ENCODE measurements at places on chromosomes 3 and 15.
A peak's percentile ranks its signal among the peaks of the same experiment; 100 is the strongest.

GRCh38 chr3:8451696-8452095 is 49.9 kb upstream of the LMCD1 start:
- peak; percentile 94 for DNase-seq

GRCh38 chr3:132180337-132180791 is 136.8 kb upstream of the ACP3 start:
- DNase-seq: peak; percentile 48

GRCh38 chr3:149919509-149919908 is 51.2 kb downstream of the PFN2 start:
- DNase-seq: no peak

DNA sequence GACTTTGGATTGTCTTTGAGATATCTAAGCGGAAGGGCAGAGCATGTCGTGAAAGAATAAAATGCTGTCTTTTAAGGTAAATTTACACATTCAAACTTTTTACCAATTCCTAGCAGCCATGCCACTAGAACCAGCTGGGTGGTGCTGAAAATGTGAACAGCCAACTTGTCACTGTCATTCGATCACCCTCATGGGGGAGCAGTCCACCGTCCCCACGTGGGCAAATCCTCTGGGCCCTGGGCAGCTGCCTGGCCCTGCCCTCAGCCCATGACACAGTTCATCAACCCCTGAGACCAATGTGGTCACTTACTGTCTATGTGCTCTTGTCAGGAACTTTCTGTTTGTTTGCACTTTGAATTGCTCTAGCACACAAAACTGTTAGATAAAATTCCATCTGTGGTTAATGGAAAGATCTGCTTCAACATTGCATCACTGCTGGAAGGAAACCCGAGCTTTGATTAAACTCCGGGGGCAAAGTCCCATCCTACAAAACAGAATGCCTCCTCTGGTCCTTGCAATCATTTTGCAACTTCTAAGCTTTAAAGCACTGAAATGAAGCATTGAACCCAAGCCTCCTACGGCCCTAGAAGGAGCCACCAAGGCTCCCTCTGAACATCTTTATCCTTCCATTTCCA is 50.1 kb downstream of the PCSK6 start:
- no peak for DNase-seq

GRCh38 chr15:37984368-37984767 is 49.9 kb downstream of the TMCO5A start:
- DNase-seq: no peak

- peak; percentile 53 for DNase-seq
These were observed 9.2 kb upstream of the TMEM212 start for GRCh38 chr3:171833789-171834460.

DNA sequence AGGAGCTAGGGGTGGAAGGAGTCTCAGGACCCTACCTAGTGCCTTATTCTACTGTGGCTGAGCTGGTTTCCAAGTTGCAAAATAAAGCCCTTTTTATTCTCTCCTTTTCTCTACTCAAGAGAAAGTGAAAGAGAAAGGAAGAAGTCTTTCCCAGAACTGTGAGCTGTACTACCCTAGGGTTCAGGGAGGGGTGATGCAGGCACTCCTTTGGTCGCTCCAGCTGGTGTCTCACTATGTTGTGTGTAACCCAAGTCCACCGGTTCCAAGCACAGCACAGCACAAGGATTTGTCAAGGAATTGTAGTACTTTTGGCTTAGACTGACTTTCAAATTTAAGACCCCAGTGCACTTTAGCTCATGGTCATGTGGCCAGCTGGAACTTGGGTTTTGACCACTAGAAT is 1721.7 kb downstream of the OTOL1 start:
- DNase-seq: no peak

DNA sequence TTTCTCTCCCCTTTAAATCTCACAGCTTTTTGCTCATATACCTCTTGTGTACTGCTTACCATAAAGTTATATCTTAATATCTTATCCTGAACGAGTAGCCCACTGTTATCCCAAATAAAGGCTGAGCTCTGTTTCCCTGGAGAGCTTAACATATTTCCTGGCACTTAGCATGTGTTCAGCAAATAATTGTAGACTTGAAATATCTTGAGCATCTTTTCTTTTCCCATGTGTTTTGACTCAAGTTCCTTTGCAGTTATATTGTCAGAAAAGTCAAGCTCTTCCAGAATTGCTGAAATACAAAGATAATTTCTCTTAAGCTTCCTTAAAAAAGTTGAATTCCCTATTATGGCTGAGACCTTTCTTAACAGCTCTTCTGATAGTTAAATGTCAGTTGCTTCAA is 150.5 kb downstream of the LPP start:
- no peak for DNase-seq

DNA sequence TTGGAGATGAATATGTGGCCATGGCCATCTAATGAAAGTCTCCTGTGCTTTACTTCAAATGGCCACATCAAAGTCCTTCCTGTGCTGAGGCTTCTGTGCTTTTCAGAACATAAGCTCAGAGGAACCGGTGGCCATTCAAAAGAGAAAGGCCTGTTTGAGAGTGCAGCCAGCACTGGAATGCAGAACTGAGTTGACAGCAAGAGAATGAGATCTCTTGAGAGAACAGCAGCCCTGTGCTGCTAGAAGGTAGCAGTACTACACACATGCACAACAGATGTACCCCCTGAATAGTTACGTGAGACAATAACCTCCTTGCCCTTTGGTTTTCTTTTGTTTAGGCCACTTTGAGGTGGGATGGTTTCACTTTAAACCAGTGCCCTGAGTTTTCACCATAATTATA is 292.5 kb downstream of the PTPRG start:
- DNase-seq: no peak

GRCh38 chr3:186440891-186441290 is 78.9 kb upstream of the DGKG start:
- no peak for DNase-seq

- peak; percentile 99 for DNase-seq
These were observed at the start of gene MEIS2 for GRCh38 chr15:37100109-37100965. MEIS2 (minus strand) TSS chr15:37100549; CDS start chr15:37099466, 1,083 bp downstream.

DNA sequence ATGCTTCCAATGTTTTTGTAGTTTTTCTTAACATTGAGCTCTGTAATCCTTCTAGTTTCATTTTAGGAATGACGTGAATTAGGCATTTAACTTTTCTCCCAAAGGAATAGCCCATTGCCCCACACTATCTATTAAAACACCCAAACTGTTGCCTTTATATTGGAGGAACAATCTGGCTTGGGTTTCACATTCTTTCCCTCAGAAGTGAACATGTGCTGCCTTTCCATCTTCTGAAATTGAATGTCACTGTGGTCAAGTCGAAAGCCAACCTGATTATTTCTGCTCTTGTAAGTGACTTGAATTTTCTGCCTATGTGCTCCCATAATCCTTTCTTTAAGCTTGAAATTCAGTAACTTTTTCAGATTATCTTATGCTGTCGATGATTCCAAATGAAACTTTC is 214.5 kb downstream of the SLC9A9 start:
- no peak for DNase-seq

DNA sequence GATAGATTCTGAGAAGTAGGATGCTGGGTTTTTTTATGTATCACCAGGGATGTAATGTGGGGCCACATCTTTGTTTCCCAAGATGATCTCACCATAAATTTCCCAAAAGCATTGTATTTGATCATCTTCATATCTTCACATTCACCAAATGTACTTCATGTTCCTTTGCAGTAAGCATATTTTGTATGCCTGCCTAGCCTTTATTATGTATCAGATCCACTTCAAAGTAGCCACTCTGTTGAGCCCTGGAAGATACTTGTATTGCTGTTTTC is 14.2 kb upstream of the GATM start:
- no peak for DNase-seq

DNA sequence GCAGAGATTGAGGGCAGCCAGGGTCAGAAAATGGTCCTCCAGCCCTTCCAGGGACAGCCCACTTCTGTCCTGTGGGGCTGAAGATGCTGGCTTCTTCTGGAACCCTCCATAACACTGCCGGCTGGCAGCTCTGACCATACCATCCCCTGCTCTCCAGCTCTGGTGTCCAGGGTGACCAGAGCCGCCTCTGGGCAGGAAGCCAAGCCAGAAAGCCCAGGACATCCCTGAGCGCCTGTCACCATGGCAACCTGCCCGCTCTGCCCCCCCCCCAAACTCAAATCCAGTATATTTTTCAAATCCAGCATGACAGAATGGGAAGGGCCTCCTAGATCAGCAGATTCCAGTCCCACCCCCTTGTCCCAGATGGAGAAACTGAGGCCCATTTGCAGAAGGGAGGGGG is 420 bp upstream of the TMIE start:
- no peak for DNase-seq

DNA sequence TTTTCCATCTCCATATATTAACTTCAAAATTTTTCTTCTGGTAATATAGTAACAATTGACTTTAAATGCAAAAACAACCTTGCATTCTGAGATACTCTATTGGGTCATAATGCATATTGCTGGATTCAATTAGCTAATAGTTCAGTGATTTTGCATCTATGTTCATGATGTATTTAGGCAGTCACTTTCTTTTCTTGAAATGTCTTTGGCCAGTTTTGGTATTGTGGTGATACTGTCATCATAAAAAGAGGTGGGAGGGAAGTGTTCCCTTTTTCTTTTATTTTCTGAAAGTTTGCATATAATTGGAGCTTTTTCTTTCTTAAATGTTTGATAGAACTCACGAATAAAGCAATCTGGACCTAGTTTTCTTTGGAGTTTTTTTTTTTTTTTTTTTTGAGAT is 67.4 kb upstream of the ZNF148 start:
- DNase-seq: no peak

DNA sequence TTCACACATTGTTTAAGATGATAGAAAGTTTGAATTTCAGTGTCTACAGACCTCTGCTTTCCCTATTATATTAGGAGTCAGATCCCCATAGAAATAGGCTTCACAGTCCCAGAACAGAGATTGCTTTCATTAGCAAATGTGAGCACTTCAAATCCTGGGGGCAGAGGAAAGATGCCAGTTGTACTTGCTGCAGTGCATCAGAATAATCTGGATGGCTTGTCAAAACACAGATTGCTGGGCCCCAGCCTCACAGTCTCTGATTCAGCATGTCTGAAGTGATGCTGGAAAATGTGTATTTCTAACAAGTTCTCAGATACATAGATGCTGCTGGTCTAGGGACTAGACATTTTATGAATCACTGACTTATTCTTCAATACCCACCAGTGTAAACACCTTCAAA is 375.2 kb downstream of the FGF12 start:
- no peak for DNase-seq

DNA sequence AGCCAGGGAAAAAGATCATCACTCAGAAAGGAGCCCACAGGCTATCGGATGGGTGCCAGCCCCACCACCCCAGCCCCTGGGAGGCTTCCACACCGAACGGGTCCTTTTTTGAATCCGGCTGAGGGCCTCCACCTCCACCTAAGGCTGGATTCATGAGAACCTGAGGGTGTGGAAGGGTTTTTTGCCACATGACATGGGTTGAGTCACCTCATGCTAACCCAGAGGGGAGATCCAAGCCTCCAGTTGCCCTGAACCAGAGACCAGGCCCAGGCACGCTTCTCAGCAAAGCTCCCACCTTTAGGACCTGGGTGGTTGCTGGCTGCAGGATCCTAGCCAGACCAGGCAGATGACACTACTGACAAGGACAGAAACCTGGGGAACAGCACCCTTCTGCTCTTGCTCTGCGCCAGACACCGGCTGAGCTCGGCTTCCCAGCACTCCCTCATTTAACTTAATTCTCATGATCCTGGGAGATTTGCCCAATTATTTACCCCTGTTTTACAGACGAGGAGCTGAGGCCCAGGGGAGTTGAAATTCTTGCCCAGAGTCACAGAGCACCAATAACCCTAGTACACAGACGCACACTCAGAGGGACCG is 25.6 kb downstream of the DUSP7 start:
- DNase-seq: no peak

DNA sequence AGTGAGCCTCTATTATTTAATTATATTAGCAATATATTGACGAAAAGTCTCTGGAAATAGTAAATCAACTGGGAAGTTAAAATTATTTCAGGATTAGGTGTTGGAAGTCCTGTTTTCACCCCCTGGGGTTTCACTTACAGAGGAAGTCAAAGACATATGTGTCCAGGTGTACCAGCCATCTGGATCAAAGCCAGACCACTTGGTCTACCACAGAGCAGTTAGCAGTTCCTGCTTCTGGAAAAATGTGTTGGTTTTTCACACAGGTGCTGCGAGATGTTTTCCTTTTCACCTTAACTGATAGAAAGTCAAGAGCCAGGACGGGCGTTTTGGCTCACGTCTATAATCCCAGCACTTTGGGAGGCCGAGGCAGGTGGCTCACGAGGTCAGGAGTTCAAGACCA is 13.1 kb downstream of the MME start:
- no peak for DNase-seq

GRCh38 chr3:111414531-111414930 is 127.5 kb upstream of the CD96 start:
- DNase-seq: peak; percentile 2

GRCh38 chr15:60272623-60273022 is 125.2 kb downstream of the ANXA2 start:
- no peak for DNase-seq

GRCh38 chr3:158640646-158641045 is 3.7 kb upstream of the GFM1 start:
- no peak for DNase-seq

DNA sequence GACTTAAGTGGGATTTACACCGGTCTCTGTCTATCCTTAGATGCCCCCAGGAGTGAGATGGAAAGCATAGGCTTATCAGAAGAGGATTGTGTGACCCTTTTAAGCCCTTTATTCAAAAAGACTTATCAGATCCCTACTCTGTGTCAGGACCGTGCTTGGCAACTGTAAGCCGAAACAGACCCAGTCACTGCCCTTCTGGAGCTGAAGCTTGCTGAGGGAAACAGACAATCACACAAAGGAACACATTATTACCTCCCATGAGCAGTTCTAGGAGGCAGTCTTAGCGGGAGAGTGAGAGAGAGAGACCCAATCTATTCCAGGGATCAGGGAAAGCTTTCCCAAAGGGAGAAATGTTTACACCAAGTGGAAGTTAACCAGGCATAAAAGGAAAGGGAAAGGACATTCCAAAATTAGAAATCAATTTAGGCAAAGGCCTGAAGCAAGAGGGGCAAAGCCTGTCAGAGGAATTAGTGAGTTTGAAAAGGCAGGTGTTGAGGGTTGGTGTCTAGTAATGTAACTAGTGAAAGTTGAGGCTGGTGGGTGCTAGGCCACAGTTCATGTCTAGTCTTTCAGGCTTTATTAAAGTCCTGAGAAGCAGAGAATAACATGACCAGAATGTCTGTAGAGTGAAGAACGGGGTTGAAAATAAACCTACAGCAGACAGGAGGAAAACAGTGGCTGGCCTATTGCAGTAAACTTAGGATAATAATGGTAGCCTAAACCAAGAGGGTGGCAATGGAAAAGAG is 86.7 kb downstream of the THBS1 start:
- no peak for DNase-seq

DNA sequence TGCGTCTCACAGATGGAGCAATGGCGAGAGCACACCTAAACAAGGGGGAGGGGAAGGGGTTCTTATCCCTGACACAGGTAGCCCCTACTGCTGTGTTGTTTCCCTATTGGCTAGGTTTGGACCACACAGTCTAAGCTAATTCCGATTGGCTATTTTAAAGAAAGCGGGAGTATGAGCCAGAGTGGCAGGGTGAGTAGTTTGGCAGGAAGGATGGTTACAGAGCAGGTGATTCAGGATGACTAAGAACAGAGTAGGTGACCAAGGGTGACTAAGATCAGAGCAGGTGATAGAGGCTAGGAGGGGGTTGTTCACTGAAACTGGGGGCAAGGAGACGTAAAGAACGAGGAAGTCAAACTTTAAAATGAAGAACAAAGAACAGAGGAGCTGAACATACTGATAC is 511.8 kb downstream of the EDEM1 start:
- no peak for DNase-seq
